ENCODE measurements at places on chromosomes 3 and 15.

- H3K4me1 ChIP-seq, result peaks cover 9% of the 10 kb centered on the region
- H3K27me3 ChIP-seq, result no peaks in the 10 kb centered on the region
- DNase-seq, result no peak
- no peaks in the 10 kb centered on the region for H3K36me3 ChIP-seq
- no peak overlapping the region for H3K4me3 ChIP-seq
These were observed 22.2 kb upstream of the IQSEC1 start for GRCh38 chr3:13095408-13095937.

DNA sequence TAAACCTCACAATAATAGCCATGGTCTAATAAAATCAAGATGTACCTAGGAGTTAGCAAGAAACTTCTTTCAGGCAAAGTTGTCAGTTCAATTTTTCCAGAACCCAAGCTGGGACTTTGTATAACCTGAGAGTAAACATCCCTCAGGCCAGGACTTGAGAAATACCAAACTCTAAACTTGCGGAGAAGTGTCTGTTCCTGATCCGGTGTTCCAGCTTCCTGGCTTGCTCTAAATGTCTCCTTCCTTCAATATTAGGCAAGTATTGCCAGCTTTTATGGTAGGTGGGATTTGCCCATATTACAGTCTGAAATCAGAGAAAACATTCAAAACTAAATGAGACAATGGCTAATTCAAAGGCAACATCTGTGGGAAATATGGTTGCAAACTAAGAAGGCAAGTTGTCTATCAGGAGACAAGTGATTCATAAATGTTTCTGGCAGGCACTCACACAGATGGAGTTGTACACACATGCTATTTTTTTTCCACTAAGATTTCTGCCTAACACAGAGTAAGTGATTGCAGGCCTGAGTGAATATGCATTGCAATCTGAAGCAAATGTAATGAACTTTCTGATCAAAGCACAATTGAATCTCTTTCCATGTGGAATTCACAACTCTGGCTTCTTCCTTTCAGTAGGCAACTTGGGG is 88.3 kb upstream of the COL8A1 start:
- DNase-seq, result no peak
- no peak overlapping the region for H3K4me3 ChIP-seq
- peaks cover 19% of the 10 kb centered on the region for H3K4me1 ChIP-seq
- no peaks in the 10 kb centered on the region for H3K27me3 ChIP-seq

DNA sequence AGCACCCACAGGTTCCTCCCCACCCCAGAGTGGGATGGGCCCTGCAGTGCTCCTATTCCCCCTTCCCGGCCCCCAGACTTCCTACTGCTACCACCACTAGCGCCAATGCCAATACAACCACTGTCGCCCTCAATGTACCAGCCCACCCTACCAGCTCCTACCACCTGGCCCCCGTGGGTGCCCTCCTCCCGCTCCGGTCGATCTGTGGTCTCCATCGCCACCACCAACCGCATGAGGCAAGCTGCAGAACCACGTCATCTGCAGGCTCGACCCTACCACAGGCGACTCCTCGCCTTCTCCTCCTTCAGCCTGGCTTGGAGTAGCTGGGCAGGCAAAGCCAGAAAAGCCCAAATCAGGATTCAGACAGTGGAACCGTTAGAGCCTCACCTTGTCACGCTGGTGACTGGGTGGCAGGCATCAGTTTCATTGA is 179.3 kb downstream of the POTEB3 start:
- no peaks in the 10 kb centered on the region for H3K4me1 ChIP-seq
- H3K4me3 ChIP-seq, result no peak overlapping the region
- H3K27me3 ChIP-seq, result no peaks in the 10 kb centered on the region
- DNase-seq, result peak; percentile 65

- H3K27ac ChIP-seq, result no peak overlapping the region
- H3K36me3 ChIP-seq, result no peaks in the 10 kb centered on the region
- H3K4me3 ChIP-seq, result no peak overlapping the region
- DNase-seq, result no peak
- no peaks in the 10 kb centered on the region for H3K4me1 ChIP-seq
These were observed 6.8 kb upstream of the WNT7A start for GRCh38 chr3:13886593-13887129.

DNA sequence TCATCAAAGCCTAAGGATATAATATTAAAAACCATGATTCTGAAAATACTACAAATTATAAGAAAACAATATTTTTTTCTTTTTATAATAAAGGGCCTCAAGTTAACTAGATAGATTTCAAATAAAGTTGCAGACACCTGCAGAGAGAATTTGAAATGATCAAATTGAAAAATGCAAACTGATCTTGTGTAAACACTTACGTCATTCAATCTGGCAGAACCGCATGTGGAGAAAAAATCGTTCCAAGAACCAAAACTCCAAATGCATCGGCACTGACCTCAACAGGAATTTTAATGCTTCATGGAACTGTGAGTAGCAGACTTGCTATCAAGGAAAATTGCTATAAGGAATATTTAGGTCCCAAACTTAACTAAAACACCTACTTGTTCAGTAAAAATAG is 17.2 kb downstream of the CPA3 start:
- no peak overlapping the region for H3K27ac ChIP-seq
- H3K4me3 ChIP-seq, result no peak overlapping the region
- H3K27me3 ChIP-seq, result no peaks in the 10 kb centered on the region
- no peaks in the 10 kb centered on the region for H3K36me3 ChIP-seq
- H3K4me1 ChIP-seq, result no peaks in the 10 kb centered on the region
- DNase-seq, result no peak

DNA sequence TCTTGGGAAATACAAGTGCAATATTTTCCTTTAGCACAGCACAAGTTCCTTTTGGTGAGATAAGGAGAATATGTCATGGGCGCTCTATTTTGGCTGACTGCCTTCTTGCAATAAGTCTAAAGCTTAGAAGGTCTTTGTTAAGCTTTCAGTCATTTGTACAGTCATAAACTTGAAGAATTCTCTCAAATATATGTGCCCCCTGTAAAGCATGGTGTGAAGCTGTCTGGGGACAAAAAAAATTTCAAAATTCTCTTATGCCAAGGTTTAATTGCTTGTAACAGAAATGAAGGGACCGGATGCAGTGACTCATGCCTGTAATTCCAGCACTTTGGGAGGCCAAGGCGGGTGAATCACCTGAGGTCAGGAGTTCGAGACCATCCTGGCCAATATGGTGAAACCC is 21.7 kb upstream of the ARID3B start:
- no peak overlapping the region for H3K4me3 ChIP-seq
- H3K27ac ChIP-seq, result no peak overlapping the region
- DNase-seq, result no peak
- H3K27me3 ChIP-seq, result no peaks in the 10 kb centered on the region

DNA sequence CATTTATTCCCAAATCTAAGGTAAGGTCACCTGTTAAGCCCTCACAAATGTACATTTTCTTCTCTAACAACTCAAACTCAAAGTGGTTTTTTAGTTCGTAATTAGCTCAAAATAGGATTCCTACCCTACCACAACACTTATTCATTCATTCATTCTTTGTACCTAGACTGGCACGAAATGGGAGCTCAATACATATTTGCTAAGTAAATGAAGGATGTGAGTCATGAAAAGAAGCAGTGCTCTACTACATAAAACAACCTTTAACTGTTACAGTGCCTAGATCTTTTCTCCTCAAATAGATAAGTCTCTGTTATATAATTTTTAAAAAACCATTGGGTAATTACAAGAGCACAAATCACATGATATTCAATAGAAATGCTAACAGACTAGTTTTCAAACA is 13.1 kb downstream of the RSL24D1 start:
- no peak overlapping the region for H3K27ac ChIP-seq
- H3K36me3 ChIP-seq, result peaks cover 65% of the 10 kb centered on the region
- no peak overlapping the region for H3K4me3 ChIP-seq
- DNase-seq, result no peak
- H3K4me1 ChIP-seq, result no peaks in the 10 kb centered on the region

DNA sequence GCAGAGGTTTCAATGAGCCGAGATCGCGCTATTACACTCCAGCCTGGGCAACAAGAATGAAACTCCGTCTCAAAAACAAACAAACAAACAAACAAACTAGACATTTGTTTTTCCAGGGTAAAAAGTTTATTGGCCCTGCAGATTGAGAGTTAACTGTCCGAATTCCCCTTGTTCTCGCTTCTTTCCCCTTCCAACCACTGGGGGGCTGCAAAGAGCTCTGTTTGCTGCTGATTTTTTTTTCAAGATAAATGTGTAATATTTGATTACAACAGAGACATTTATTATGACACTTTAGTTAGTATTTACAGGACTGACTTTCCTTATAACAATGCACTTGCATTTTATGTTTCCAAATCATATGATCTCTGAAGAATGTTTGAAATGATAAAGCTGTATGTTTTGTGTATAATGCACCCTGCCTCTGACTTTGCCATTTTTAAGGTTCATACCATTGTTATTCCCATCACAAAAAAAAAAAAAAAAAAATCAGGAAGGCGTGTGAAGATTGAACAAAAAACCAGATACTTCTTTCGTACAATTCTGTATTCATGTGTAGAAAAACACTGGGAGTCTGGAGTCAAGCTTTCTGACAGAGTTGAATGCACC is 2.8 kb downstream of the CLSTN2 start:
- H3K4me1 ChIP-seq, result peaks cover 29% of the 10 kb centered on the region
- no peaks in the 10 kb centered on the region for H3K36me3 ChIP-seq
- DNase-seq, result peak; percentile 54
- H3K4me3 ChIP-seq, result no peak overlapping the region

- H3K36me3 ChIP-seq, result no peaks in the 10 kb centered on the region
- H3K4me1 ChIP-seq, result no peaks in the 10 kb centered on the region
- H3K4me3 ChIP-seq, result no peak overlapping the region
- no peak overlapping the region for H3K27ac ChIP-seq
- no peak for DNase-seq
These were observed 42.8 kb downstream of the NR2C2 start for GRCh38 chr3:14989943-14990779.

DNA sequence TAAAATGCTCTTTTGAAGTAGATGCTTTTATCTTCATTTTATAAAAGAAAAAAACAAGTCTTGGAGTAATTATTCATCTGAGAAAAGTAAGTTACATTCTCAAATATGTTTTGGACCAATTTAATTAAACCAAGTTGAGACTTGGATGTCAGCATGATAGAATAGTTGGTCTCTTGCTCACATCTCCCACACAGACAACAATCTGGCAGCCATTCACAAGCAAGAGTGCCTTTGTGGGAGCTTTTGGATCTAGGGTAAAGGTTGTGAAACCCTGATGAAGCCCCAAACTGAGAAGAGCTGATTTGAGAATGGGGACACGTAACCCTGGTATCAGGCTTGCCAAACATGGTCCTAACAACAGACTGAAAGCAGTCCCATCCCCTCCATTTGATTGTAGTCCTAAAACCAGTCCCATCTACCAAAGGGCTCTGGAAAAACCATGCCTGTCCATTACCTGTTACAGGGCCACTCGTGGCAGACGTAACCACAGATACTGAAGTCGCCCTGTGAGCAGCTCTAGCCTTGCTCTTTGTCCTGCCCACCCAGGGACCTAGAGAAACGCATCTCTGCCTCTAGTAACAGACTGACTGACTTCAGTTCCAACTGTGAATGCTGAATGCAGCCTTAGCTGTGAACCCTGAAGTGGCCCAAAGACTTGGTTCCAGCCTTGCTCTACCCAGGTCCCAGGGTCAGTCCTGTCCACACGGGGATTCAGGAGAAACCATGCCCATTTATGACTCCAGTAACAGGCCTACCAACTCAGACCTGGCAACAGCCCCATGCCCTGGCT is 145.5 kb upstream of the SYNPR start:
- DNase-seq, result no peak
- H3K27me3 ChIP-seq, result no peaks in the 10 kb centered on the region
- H3K27ac ChIP-seq, result no peak overlapping the region

DNA sequence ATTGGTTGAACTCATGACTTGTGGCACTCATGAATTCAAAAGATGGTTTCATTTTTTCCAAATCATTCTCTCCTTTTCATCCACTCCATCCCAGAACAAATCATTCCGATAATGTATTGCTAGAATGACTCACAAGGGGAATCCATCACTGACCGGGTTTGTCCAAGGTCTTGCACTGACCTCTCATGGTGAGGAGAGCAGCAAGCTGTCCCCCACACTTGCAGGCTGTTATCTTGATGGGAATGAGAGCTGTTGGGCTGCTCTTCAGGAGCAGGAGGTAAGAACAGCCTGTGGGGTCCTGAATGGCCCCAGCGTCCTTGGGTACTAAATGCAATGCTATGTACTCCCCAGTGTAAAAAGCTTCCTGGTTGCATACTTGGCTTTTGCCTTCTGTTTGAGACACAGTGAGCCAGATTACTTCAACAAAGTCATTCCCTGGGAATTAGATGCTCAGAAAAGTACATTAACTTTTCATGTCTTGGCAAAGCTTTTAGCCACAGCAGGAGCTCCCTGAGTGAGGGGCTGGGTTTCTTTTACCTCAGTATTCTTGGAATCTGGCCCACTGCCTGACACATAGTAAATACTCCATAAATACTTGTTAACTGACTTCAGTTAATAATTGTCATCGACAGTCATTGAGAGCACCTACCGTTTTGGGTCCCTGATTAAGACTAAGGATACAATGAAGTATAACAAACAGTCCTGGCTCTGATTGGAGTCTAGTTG is 24.1 kb downstream of the CCNL1 start:
- no peaks in the 10 kb centered on the region for H3K27me3 ChIP-seq
- peak overlapping the region; percentile 72 for H3K27ac ChIP-seq
- H3K36me3 ChIP-seq, result no peaks in the 10 kb centered on the region
- no peak for DNase-seq
- peaks cover 58% of the 10 kb centered on the region for H3K4me1 ChIP-seq

DNA sequence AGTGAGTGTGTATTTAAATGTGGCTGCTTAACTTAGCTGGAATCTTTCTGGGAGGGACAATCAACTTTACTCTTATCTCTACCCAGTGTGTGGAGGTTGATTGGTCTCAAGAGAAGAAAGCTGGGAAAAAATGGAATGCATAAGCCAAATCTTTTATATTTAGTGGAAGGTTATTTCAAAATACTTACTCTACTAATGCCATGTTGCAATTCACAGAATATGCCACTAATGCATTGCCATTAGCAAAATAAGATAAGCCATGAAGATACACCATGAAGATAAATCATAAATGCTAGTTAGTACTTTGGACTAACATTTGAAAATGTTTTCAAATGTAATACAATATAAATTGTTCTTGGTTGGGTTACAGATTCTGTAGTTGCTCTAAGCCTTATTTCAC is 155.1 kb upstream of the LRRFIP2 start:
- H3K4me1 ChIP-seq, result no peaks in the 10 kb centered on the region
- no peaks in the 10 kb centered on the region for H3K27me3 ChIP-seq
- no peak for DNase-seq
- H3K4me3 ChIP-seq, result no peak overlapping the region
- no peak overlapping the region for H3K27ac ChIP-seq

- no peak overlapping the region for H3K4me3 ChIP-seq
- no peaks in the 10 kb centered on the region for H3K27me3 ChIP-seq
- no peak for DNase-seq
- H3K4me1 ChIP-seq, result no peaks in the 10 kb centered on the region
- H3K36me3 ChIP-seq, result no peaks in the 10 kb centered on the region
These were observed 194.3 kb downstream of the MAGI1 start for GRCh38 chr3:65844370-65844769.

DNA sequence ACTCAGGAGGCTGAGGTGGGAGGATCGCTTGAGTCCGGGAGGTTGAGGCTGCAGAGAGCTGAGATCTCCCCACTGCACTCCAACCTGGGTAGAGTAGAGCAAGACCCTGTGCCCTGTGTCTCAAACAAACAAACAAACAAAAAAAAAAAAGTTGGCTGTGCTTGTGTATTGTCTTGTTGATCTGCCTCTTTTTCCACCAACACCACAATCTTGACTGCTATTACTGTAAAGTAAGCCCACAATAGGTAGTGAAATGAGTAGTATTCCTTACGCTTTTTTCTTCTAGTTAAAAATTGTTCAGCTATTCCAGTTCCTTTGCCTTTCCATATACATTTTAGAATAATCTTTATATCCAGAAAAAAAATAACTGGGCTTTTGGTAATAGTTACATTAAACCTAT is 35.5 kb downstream of the PTH1R start:
- H3K27me3 ChIP-seq, result no peaks in the 10 kb centered on the region
- H3K27ac ChIP-seq, result no peak overlapping the region
- H3K36me3 ChIP-seq, result peaks cover 9% of the 10 kb centered on the region
- peaks cover 19% of the 10 kb centered on the region for H3K4me1 ChIP-seq
- no peak overlapping the region for H3K4me3 ChIP-seq

All from tibial artery (tissue), 4 donors.